Cortex of kidney (tissue), 1 donor: ENCODE measurements at places on chromosomes 3 and 15.

GRCh38 chr3:129087138-129087702 is 26.6 kb downstream of the GP9 start:
- no peak for DNase-seq

DNA sequence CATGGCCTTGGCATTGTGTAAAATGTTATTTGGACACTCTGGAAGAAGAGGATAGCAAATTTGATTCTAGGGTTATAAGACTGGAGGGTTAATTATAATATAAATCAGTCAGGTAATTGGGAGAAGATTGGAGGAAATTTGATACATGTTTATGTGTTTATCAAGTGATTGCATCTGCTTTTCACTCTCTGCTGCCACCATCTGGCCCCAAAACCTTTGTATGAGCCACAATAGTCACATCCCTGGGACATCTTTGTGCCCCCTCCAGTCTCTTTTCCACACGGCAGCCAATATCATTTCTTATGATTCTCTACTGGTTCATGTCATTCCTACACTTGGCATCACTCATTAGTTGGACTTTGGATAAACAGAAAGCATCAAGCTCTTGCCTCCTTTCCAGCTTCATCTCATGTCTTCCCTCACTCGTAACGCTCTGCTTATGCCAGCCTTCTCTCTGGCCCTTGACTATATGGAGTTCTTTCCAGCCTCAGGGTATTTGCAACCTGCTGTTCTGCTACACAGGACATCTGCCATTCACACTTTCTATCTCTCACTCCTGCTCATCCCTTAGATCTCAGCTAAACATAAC is 602.3 kb upstream of the SUCLG2 start:
- DNase-seq, result no peak

GRCh38 chr3:40181182-40181581 is 128.3 kb upstream of the EIF1B start:
- no peak for DNase-seq

DNA sequence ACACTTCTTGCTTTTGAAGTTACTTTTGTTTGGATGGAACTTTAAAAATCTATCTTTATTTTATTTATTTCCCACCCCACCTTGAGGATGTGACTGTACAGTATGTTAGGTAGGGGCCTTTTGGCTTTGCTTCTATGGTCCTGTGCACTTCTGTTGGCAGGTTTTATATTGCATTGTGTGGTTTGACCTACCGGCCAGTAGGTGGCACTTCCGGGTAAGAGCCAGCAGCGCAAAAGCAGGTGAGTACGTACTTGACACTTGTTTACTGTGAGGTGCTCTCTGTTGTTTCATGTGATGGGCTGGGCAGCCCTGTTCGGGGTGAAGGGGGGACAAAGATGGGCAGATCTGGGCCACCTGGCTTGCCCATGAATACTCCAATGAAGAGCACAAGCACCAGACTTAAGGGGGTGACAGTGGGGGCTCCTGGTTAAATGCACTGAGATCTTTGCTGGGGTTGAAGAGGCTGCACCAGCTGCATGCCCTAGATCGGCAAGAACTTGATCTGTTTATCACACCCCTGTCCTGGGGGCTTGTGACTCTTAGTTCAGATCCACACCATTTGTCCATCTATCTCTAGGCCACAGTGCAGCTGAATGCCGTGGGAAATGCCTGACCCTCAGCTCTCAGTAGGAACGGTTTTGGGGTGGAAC is 131.6 kb downstream of the NLGN1 start:
- no peak for DNase-seq

DNA sequence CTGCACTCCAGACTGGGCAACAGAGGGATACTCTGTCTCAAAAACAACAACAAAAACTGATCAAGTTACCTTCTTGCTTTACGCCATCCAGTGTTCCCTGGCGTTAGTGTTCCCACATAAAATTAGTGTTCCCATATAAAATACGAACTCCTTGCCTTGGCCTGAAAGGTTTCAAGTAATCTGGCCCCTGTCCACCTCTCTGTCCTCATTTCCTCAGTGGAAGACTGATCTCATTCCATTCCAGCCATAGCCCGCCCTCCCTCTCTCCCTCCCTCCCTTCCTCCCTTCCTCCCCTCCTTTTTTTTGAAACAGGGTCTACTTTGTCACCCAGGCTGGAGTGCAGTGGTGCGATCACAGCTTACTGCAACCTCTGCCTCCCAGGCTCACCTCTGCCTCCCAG is 2.8 kb upstream of the CAND2 start:
- DNase-seq, result no peak

- DNase-seq, result no peak
Observed at GRCh38 chr15:62900071-62900802, 142.3 kb upstream of the TPM1 start.

DNA sequence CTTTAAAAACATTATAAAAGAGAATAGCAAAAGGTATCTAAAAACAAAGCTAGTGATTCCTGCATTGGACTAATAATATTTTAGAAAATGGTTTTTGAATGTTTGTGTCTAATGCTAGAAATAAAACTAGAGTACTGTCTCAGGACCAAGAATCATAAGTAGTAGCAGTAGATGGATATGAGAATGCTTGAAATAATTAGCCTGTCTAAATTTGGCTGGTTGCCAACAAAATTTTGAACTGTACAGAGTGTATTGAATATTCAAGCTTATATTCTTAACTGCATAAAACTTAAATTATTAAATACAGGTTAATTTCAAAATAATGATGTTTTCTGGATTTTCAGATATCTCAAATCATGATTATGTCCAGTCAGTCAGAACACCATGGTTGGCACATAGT is 14.0 kb downstream of the ABHD5 start:
- no peak for DNase-seq

DNA sequence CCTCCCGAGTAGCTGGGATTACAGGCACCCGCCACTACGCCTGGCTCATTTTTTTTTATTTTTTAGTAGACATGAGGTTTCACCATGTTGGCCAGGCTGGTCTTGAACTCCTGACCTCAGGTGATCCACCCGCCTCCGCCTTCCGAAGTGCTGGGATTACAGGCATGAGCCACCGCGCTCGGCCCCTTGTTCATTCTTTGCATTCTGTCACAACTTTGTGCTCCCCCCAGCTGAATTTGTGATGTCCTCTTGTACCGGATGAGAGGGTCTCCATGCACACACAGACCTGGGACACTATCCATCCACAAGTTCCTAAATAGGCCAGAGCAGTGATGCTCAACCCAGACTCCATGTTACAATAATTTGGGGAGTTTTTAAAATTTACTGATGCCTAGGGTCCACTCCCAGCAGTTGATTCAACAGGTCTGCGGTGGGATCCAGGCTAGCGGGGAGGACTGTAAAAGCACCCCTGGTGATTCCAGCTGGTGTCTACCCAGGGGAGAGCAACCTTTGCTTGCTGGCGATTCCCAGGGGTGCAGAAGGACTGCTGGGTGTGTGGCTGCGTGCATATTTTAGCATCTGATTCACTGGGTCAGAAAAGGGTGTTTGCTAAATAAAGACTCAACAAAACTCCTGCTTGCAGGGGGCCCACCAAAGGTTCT is 1.0 kb downstream of the RASSF1 start:
- DNase-seq, result no peak

DNA sequence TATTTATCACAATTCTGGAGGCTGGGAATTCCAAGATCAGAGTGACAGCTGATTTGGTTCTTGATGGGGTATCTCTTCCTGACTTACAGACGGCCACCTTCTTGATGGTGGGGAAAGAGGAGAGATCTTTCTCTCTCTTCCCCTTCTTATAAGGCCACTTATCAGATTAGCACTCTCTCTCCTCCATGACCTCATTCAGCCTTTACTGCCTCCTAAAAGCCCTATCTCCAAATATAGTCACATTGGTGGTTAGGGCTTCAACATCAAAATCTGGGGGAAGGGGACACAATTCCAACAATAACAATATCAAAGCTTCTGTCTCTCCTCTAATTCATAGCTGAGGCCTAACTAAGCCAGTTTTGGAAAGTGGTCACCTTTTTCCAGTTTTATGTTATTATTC is 91.7 kb upstream of the MBNL1 start:
- no peak for DNase-seq

GRCh38 chr15:30038667-30039523 is 43.9 kb upstream of the GOLGA8J start:
- DNase-seq, result no peak

GRCh38 chr3:113008117-113008516 is 17.3 kb downstream of the GTPBP8 start:
- DNase-seq, result no peak

DNA sequence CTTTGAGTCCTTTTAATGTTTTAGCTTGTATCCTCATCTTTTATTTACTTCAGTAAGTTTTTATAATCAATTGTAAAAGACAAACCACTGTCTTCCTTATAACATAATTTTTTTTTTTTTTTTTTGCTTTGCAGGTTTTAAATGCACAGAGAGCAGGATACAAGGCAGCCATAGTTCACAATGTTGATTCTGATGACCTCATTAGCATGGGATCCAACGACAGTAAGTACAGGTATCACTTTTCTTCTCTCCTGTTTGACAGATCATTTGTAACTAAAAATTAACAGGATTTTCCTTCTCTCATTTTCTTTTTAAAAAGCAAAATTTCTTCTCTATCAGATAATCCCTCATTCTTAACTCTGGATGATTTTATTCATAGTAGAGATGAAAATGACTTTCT is 75.4 kb downstream of the PFN2 start:
- DNase-seq, result no peak

DNA sequence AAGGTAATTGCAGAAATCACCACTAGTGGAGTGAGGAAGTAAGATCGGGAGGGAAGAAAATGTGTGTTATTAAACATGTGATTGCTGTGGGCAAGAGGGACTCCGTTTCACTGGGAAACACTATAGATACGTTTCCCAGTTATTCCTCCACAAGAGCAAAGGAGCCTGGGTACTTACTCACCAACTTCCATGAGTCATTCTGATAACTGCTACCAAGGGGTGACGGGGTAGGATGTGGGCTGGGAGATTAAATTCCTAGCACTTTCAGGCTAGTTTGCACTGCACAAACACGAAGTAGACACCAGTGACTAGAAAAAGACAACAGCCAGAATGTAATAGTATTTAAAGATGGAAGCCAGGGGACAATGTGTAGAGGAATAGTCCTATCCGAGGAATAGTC is 812.9 kb upstream of the CFAP20DC start:
- no peak for DNase-seq

- no peak for DNase-seq
Observed at GRCh38 chr3:177521305-177521704, 324.0 kb upstream of the TBL1XR1 start.

DNA sequence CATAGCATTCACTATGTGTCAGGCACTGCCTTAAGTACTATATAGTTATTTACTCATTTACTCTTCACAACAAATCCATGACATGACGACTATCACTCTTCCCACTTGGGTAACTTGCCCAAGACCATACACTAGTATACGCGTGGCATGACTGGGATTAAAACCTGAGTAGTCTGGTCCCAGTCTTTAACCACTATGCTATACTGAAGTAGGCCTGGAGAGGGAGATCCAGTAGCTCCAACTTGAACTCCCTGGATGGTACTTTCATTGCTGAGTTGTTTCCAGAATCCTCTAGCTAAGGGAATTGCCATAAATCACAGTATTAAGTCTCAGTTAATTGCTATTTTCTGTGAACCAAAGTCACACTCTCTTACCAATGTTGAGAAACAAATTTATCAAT is 116.2 kb upstream of the LSAMP start:
- DNase-seq, result no peak

GRCh38 chr3:104642827-104643226 is 723.9 kb upstream of the ALCAM start:
- DNase-seq, result no peak

- DNase-seq, result no peak
Observed at GRCh38 chr3:138034918-138035317, 25.0 kb downstream of the CLDN18 start.

GRCh38 chr3:4008205-4008604 is 209.0 kb downstream of the LRRN1 start:
- no peak for DNase-seq

GRCh38 chr15:79122991-79123390 is 32.4 kb upstream of the RASGRF1 start:
- no peak for DNase-seq

GRCh38 chr3:124149771-124150170 is 157.8 kb upstream of the ROPN1 start:
- no peak for DNase-seq

- DNase-seq, result no peak
Observed at GRCh38 chr3:61371123-61371522, 119.9 kb upstream of the FHIT start.

DNA sequence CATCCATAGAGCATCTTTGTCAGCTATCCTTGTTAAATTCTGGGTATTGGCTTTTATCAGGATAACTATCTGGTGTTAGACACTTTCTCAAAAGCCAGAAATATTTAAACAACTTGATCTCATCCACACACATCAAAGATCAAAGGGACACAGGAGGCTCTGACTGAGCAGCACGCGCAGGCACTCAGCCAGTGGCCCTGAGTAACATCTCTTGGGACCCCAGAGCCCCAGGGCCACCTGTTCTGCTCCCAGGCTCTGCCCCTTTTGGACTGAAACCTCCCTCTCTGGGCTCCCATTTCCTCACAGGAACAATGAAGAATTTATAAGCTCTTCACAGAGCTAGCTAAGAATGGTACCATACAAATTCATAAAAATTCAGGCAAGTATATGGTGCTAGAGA is 16.1 kb downstream of the ATP10A start:
- DNase-seq, result no peak

GRCh38 chr3:179476215-179476614 is 24.9 kb upstream of the GNB4 start:
- DNase-seq, result no peak

GRCh38 chr15:57580866-57581265 is 10.8 kb upstream of the MYZAP start:
- DNase-seq, result no peak

- no peak for DNase-seq
Observed at GRCh38 chr3:124558991-124559845, 171.0 kb upstream of the UMPS start.

GRCh38 chr3:179771797-179772196 is 119.0 kb downstream of the USP13 start:
- no peak for DNase-seq

- DNase-seq, result no peak
Observed at GRCh38 chr15:67839499-67839928, 331 bp downstream of the RNU6-1 start.

DNA sequence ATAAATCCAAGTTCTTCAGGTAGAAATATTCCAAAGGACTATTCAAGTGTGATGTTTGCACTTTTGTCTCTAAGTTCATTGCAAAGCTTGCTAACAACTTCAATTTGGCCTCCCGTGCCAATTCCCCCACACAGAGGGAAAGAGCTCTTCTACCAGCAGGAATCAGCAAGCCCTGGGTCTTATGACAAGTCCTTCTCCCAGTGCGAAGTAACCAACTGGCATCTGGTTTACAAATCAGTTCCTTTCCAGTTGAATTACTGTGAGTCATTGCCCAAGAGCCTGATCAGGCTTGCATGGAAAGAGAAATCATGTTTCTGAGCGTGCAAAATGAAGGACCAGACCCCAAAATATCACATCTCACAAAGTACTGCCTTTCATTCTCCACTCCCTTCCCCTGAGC is 62.7 kb upstream of the SLCO3A1 start:
- no peak for DNase-seq

DNA sequence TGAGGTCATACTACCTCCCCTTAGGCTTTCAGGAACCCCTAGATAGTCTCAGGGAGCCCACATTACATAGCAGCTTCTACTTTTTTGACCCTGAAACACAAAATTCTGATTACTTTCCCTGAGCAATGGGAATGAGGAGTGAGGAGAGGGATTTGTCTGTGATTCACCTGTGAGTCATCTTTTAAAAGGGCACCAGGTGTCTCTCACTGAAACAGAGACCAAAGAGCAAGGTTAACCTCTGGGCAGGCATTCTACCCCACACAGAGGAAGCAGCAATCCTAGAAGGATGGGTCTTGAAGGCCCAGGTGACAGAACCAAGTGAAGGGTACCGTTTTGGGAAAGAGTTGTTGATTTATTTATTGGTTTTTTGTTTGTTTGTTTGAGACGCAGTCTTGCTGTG is 31.1 kb upstream of the UBE2E2 start:
- DNase-seq, result no peak
